ENCODE measurements at places on chromosomes 16 and 17.

- no peak overlapping the region for H3K27ac ChIP-seq
- H3K4me1 ChIP-seq: no peaks in the 10 kb centered on the region
- peaks cover 23% of the 10 kb centered on the region for H3K36me3 ChIP-seq
- no peak for DNase-seq
Measured at GRCh38 chr16:50081428-50082018, 15.8 kb downstream of the HEATR3 start.

- peak overlapping the region; percentile 90 for H3K4me3 ChIP-seq
- DNase-seq: no peak
- H3K27ac ChIP-seq: peak overlapping the region; percentile 97
- peaks cover 17% of the 10 kb centered on the region for H3K36me3 ChIP-seq
- no peaks in the 10 kb centered on the region for H3K27me3 ChIP-seq
- no peaks in the 10 kb centered on the region for H3K4me1 ChIP-seq
Measured at GRCh38 chr16:1493746-1494094, 560 bp downstream of the TELO2 start.

DNA sequence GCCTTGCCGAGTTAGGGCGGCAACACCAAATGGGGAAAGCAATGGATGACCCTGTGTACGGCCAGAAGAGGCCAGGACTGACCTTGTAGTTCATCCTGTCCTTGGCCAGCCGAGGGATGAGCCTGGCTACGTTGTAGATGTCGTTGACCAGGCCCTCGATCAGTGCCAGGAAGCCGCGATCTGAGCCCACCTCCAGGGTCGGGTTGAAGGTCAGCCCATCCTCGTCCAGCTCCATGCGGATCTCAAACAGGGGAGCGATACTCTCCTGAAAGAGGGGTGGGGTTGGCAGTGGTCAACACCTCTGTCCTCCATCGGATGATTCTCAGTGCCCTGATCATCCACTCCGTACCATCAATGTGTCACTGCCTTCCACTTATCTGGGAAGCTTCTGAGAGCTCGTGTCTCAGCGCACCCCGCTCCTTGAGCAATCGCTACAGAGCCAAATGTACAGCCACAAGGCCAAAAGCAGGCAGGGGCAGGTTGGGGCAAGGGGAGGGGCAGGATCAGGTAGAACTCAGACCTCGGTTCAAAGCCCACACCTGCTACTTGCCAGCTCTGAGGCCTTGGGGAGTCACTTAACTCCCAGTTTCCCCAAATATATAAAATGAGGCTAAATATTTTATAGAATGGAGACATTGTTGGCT is 39.9 kb downstream of the DNAH17 start:
- no peak for DNase-seq
- no peak overlapping the region for H3K27ac ChIP-seq
- no peaks in the 10 kb centered on the region for H3K36me3 ChIP-seq

GRCh38 chr17:81090361-81091136 is 55.6 kb downstream of the BAIAP2 start:
- H3K4me3 ChIP-seq: no peak overlapping the region
- H3K36me3 ChIP-seq: no peaks in the 10 kb centered on the region
- H3K4me1 ChIP-seq: peaks cover 19% of the 10 kb centered on the region
- H3K27ac ChIP-seq: no peak overlapping the region
- DNase-seq: peak; percentile 83

GRCh38 chr16:84498859-84499620 is 5.4 kb downstream of the MEAK7 start:
- no peaks in the 10 kb centered on the region for H3K27me3 ChIP-seq
- no peak overlapping the region for H3K4me3 ChIP-seq

DNA sequence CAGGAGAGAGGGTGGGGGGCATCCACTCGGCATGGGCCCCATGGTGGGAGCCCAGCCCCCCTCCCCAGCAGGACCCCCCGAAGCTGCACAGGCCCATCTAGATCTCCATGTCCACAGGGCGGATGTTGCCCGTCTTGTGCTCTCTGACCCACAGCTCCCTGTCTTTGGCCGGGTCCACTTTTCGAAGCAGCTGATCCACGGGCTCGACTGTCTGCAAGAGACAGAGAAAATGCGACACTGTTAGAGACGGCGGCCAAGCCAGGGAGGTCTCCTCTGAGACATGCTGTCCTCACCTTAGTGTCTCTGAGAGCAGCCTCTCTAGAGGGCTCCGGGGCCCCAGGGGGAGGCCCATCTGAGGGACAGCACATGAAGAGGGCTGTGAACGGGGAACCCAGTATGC is 12.1 kb upstream of the RCVRN start:
- H3K4me1 ChIP-seq: no peaks in the 10 kb centered on the region
- H3K4me3 ChIP-seq: no peak overlapping the region
- no peak overlapping the region for H3K27ac ChIP-seq
- no peaks in the 10 kb centered on the region for H3K36me3 ChIP-seq
- no peaks in the 10 kb centered on the region for H3K27me3 ChIP-seq

DNA sequence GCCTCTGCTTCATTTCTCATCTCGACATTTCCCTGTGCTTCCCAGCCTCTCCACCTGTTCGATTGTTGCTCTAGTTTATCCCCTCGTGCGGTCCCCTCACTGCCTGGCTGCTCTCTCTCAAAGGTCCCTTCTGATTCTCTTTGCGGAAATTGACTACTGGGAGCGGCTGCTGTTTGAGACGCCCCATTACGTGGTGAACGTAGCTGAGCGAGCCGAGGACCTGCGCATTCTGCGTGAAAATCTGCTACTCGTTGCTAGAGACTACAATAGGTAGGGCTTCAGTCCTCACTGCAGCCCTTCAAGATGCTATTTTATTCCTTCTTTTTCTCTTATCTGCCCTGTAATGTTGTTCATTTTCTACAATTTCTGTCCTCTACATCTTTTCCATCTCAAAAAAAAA is 39.4 kb downstream of the DNAH2 start:
- H3K4me3 ChIP-seq: no peak overlapping the region
- no peaks in the 10 kb centered on the region for H3K4me1 ChIP-seq
- H3K27ac ChIP-seq: no peak overlapping the region
- no peak for DNase-seq

DNA sequence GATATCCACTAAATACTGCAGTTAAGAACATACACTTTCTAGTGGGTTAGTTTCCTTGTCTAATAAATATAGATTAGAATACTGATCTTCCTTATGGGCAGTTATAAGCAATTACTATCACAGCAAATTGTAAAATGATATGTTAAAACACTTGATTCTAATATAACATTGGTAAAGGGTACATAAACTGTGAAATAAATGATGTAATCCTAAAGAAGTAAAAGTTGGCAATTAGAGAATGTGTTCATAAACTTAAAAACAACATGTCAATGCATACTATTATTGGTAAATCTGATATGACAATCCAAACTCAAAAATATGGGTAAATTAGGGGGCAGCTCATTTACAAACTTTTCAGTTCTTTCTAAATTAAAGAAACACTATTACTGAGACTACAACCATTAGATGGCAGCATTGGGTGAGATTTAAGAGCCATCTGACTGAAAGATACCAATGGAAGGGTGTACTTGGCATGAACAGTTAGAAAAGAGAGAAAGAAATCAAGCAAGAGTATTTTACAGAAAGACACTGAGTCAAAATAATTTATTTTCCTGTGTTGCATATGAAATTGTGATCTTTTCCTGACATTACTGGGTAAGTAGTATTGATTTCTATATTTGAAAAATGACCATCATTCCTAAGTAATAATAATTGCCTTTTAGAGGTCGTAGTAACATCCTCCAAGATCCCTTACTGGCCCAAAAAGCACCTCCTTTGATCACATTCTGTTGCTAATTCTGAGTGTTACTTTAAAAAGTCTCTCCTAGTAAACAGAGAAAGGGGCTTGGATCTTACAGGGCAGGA is 119.6 kb downstream of the SPAG9 start:
- DNase-seq: no peak
- no peak overlapping the region for H3K27ac ChIP-seq
- no peak overlapping the region for H3K4me3 ChIP-seq
- peaks cover 45% of the 10 kb centered on the region for H3K36me3 ChIP-seq

GRCh38 chr17:28392491-28392890 is 13.5 kb downstream of the SLC46A1 start:
- no peak overlapping the region for H3K27ac ChIP-seq
- H3K27me3 ChIP-seq: no peaks in the 10 kb centered on the region
- DNase-seq: no peak
- no peak overlapping the region for H3K4me3 ChIP-seq
- H3K36me3 ChIP-seq: 0 out of 2 replicates have a peak, but pooled peaks cover 3% of the 10 kb centered on the region

- DNase-seq: no peak
- H3K4me3 ChIP-seq: no peak overlapping the region
- H3K27me3 ChIP-seq: no peaks in the 10 kb centered on the region
- H3K4me1 ChIP-seq: no peaks in the 10 kb centered on the region
- H3K36me3 ChIP-seq: no peaks in the 10 kb centered on the region
Measured at GRCh38 chr17:30360086-30360808, 18.5 kb upstream of the CPD start.

Data from H1 (cell line).